Caudate nucleus (tissue), 63 donors: ENCODE measurements at places on chromosomes 6 and 20.

DNA sequence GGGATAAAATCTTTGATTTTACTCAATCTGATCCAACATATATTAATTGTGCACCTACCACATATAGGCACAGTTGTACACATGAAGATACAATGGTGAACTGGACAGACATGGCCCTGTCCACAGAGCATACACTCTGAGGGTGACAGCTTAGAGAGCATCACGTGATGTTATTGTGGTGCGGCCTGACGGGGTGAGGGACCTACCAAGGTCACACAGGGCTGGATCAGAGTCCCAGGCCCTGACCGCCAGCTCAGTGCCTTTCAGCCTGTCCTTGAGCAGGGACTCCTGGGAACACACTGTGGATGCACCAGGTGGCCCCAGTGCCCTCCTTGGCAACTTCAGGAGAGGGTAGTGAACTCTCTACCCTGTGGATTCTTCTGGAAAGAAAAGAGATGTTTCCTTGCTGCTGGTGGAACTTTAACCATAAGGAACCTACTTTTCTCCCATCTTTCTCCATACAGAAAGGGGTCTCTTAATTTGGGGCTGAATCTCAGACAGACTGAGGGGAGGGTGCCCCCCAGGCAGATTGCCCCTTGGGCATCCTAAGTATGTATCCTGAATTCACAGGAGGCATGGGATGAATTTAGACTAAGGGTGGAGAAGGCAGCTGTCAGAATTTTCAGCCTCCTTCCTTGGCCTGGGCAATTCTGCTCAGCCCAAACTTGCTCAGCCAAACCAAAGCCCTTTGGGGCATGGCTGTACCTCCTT lies 26.5 kb downstream of the PCK1 start:
- no peak for DNase-seq

DNA sequence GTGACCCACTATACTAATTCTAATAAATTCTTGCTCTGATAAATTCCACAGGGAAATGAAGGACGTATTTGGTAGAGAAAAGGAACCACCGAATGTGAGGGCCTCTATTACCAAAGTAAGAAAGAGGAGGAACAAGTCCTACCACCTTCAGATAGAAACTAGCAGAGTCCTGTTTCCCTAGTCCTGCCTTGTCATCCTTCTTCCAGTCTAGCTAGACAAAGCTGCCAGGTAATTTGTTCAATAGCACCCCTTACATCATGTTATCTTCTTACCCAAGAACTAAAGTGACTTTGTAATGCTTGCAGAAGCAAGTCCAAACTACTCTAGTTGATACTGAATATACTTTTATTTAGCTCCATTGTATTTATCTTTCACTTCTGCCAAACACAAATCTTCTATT lies 29.3 kb upstream of the FAM83B start:
- DNase-seq, result no peak

GRCh38 chr6:70135219-70136160 lies 167.4 kb downstream of the COL9A1 start:
- no peak for DNase-seq

DNA sequence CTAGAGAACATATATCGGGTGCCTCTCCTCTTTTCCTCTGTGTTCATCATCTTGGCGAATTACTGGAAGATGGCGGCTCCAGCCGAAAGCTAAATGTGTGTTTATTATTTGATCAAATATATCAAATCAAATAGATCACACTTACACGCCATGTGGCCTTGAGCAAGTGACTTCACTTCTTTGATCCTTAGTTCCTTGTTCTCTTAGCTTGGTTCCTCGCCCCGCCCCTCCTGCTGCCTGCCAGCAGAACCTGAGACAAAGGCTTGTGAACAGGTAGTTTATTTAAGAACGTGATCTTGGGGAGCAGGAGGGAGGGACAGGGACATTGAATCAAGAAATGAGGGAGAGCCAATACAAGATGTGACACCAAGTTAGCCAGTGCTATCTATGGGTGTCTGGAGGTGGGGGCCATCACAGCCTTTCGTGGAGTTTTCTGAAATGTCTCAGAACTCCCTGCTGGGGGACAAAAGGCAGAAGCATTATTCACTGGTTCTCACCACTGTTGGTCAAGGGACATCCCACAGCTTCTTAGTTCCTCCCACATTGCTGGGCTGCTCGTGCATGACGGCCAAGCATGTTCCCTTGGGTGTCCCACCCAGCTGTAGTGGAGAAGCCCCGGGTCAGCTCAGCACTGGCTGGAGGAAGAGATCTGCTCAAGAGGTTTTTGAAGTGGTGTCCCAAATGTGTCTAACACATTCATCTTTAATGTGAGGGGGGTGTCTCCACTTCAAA lies 44.9 kb upstream of the RNF24 start:
- DNase-seq, result no peak
